ENCODE measurements at places on chromosomes 16 and 17.
A peak's percentile ranks its signal among the peaks of the same experiment; 100 is the strongest.

- DNase-seq: no peak
These were observed 324.8 kb downstream of the PMP22 start for GRCh38 chr17:14940108-14940937.

DNA sequence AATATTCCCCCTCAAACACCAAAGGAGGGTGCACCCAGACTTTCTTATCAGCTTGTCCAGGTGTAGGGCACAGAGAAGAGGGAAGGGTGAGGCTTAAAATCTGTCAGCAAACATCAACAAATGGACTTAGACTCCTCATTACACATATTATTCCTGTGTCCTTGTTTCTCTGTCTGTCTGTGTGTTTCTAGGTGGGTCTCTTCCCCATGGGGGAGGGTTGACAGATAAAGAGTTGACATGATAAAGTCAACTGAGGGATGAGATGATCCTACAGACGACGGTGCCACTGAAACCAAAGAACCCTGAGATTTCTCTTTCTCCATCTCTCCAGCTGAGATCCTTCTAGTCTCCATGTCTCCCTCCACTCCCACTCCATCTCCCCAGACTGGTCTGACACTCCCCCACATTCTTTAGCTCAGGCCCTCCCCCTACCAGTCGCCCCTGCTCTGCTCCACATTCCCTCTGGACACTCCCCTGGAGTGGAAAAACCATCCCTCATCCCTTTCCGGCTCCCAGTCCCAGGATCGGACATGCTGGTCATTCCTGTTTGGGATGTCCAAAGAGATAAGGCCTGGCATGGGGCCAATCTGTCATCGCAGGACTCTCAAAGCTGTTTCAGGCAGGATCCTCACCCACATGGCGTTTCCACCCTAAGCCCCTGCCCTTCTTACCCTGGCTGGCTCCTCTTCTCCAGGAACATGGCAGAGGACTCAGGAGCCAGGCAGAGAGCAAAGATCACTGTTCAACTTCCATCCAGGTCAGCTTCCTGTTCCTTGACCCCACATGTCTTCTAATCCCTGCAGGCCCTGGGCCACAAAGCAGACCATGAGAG, 2.9 kb upstream of the ITGA3 start:
- DNase-seq: no peak

DNA sequence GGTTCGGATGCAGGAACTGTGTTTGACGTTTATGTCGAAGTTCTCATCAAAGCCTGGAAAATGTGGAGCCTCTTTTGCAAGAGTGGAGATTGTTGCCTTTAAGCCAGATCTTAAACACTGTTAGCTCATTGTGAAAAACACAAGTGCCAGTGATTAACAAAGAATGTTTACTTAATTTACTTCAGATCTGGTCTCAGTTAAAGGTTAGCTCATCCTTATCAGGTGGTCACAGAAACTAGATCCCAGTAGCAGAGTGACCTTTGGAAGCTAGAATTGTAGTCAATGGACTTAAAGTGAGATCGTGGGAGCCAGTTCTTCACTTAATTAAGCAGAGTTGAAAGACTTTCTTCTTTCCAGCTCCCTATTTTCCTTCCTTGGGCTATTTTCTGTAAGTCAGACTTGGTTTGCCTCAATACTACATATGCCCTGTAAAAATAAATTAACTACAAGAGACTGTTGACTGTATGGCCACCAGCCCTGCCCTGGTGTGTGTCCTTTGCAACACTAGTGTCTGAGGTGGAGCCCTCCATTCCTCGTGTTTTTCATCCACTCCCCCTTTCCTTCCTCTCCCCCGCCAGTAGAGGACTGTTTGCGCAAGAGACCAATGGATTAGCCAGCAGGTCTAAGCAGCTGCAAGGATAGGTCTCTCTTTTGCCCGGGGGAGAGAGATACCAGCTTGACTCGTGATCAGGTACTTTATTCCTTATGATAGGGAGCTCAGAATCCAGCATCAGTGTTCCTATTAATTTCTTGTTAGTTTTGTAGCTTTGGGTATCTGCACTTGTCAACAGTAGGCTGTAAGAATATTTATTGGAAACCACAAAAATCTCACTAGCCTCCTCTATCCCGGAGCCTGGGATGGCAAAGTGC, 20.2 kb downstream of the FBXO39 start:
- DNase-seq: no peak

DNA sequence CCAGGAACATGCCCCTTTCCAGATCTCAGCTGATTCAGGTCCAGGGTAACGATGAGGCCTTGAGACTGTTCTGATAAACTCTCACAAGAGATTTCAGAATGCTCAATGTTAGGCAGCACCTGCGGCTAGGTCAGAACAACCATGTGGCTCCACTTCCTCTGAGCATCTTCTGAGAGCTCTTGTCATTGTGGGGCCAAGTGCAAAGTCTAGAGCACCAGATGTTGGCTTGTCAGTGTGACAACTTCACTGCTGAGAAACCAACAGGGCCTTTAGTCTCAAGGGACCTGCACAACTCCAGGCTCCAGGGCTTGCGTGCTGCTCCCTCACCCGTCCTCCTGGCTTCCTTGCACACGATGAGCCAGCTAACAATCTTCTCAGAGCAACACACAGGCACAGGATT, 29.0 kb downstream of the FCSK start:
- no peak for DNase-seq

GRCh38 chr17:48994549-48995303, 2.5 kb upstream of the IGF2BP1 start:
- DNase-seq: peak; percentile 6

DNA sequence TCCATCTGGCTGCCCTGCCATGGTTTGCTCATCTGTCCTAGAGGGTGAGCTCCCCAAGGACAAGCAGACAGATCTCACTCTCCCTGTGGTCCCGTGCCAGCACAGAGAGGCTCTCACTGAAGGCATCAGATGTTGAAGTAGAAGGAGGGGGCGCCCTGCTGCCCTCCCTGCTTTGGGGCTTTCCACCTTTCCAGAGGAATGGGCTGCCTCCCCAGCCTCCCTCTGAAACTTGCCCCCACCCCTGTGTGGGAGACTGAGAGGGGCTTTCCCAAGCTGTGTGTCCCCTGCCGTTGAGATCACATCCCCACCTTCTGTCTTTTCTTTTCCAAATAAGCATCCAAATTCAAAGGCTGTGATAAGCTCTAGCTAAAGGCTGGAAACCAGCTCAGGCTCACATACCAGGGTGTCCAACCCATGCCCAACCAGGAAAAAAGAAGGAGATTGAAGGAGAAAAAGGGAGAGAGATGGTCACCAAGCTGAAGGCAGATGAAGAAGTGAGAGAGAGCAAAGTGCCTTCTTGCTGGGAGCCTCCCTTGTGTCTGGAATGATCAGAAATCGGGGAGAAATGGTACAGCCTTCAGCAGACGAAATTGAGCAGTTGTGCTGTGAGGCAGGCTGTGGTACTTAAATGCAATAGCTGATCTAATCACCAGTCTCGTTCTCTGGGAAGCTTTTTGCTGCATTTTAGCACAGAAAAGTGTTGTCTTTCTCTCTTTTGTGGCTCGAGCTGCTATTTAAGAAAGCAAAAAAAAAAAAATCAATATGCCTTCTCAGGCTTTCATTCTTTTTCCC, 145.9 kb upstream of the LHX1 start:
- no peak for DNase-seq

All from HAP-1 (cell line).